ENCODE measurements at places on chromosomes 2 and 18.

DNA sequence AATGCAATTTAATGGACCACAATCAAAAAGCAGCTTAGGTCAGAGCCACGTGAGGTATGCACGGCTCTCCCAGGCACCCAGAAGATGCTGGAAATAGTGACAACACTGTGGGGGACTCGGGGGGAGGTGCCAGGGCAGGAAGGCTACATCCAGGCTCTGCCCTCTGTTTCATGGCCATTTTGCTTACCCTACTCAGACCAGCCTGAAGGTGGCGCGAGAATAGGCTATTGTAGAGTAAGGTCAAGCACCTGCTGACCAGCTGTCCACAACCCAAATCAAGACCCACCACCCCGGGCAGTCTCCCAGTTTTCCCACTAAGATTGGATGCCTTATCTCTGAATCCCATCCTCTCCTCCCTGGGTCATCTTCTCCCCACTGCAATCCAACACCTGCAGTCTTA, 115.7 kb downstream of the VIT start:
- no peak for DNase-seq

GRCh38 chr2:6934345-6934744, 17.1 kb downstream of the RNF144A start:
- no peak for DNase-seq

DNA sequence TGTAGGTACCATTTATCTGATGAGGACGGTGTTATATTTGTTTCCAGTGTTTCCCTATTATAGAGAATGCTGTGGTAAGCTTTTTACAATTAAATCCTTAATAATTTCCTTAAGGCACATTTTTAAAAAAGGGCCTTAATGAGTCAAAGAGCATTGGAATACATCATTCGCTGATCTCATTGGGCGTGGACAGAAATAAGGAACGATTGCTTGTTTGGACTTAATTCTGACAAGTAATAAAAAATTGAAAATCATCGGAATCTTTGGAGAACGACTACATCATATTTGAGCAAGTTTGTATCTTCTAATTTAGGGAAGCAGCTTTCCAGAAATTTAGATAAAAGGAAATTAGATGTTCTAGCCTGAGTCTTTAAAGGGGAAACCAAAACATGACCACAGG, 11.3 kb downstream of the AGPS start:
- no peak for DNase-seq

GRCh38 chr18:48948112-48949049, 2.4 kb downstream of the SMAD7 start:
- DNase-seq: peak; percentile 72

- DNase-seq: no peak
Measured at GRCh38 chr2:12725233-12726187, 8.8 kb downstream of the TRIB2 start.

- no peak for DNase-seq
Measured at GRCh38 chr2:64941801-64942200, 47.4 kb upstream of the SLC1A4 start.

DNA sequence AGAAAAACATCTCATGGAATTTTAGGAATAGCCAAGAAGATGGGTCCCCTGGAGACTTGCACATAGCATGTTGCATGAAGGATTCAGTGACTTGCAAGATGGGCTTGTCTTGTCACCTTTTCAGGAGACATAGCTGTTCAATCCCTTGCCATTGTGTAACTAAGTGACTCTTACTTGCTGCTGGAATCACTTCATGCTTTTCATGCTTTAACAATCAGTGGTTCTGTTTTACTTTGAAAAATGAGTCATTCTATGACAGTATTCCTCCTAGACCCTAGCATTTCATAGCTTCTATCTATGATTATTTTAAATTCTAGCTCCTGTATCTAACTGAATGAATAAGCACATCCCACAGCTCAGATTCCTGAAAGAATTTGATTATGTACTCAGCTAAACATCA, 2.8 kb downstream of the KYNU start:
- DNase-seq: no peak

DNA sequence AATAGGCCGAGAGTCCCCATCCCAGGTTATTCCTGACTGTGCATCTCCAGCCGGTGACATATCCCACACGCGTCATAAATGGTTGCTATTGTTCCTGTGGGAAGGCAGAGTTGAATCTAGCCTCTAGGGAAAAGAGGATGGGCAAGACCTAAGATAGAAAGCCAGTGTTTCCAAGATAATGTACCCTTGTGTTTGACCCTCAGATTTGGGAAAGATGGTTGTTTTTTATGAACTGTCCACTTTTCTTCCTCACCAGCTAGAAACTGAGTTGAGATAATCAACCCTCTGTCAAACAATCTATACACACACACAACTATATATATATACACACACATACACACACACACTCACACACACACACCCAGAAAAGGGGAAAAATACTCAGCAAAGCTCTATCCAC, 131.0 kb downstream of the PRKCE start:
- no peak for DNase-seq
